DMS79 treated with DMSO at 0.1 percent for 48 hours (cell line): ENCODE measurements at places on chromosomes 5 and 9.
A peak's percentile ranks its signal among the peaks of the same experiment; 100 is the strongest.

GRCh38 chr9:107712390-107712789, 222.8 kb upstream of the KLF4 start:
- no peak for DNase-seq

DNA sequence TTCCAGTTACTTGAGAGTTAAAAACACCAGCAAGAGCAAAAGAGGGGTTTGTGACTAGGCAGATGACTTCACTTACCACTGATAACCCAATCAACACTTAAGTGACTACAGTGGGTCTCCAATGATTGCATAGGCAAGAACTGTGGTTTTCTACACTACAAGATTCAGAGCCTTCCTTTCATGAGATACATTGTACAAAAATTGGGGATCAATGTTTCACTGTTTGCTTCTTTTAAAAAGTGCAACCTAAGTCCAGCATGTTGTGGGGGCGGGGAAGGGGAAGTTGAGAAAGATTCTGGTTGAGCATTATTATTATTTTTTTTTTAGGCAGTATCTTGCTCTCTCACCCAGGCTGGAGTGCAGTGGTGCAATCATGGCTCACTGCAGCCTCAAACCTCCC, 3.6 kb downstream of the IQGAP2 start:
- no peak for DNase-seq

DNA sequence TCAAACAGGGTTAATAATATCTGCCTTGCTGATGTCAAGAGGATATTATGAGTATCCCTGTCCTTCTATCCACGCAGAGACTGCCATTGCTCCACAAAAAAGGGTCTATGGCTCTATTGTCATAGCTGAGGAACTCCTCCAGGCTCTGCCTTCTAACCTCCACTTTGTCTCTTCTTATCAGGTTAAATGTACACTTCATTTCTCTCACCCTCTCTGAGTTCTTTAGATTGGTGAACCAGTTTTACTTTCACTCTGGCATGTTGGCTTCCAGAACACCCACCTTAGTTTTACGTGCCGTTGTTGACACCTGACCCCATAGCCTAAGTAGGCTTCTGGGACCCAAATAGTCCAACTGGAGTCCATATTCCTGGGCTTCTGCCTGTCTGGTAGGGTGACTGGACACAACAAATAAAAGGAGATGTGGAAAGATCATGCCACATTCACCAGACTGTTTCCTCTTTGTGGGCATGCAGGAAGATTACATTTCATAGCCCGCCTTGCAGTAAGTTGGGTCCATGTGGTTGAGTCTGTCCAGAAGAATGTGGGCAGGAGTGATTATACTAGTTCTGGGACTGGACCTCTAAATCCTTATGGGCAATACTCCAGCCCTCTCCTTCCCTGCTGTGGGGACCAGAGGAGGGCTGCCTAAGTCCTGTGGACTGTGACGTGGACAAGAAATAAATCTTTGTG, 350.4 kb upstream of the CLINT1 start:
- DNase-seq, result no peak

DNA sequence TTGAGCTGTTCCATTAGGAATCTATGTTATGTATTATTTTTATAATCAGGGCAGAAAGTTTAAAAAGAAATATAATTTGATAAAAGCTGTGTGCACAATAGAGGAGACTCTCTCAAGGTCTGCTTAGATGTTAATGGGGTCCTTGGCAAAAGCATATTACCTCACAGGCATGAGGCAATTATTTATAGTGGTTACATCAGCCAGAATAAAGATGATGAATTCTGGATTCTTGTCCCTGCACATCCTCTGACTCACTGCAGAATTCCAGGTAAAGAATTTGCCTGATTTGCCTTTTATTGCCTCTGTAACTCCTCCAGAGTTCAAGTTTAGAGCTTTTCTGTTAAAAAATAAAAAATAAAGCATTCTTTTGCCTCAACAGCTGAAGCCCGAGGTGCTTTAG, 253.6 kb downstream of the MAST4 start:
- no peak for DNase-seq

GRCh38 chr9:123684393-123685149, 245.4 kb downstream of the DENND1A start:
- DNase-seq, result no peak

- no peak for DNase-seq
Measured at GRCh38 chr9:2655411-2655901, 33.9 kb downstream of the VLDLR start.

GRCh38 chr9:130898552-130898852, 1.9 kb upstream of the QRFP start:
- no peak for DNase-seq

GRCh38 chr5:73853091-73853490, 227.1 kb downstream of the ARHGEF28 start:
- no peak for DNase-seq

- no peak for DNase-seq
Measured at GRCh38 chr5:172274951-172275753, 8.4 kb downstream of the UBTD2 start.

DNA sequence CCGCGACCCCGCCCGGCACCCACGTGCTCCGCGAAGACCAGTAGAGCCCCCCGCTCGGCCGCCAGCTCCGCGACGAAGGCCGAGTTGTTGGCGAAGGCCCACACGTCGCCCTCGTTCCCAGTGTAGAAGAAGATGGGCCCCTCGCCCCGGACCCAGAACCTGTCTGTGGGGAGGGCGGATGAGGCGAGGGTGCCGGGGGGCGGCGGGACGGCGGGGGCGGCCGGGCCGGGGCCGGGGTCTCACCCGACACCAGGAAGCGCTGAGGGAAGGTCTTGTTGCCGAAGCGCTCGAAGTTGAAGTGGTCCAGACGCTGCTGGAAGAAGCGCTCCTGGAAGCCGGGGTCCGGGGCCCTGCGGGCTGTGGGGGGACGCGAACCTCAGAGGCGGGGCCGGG, 317 bp downstream of the DPP7 start:
- DNase-seq, result no peak

GRCh38 chr9:76302947-76303550, 91.2 kb downstream of the RFK start:
- no peak for DNase-seq

DNA sequence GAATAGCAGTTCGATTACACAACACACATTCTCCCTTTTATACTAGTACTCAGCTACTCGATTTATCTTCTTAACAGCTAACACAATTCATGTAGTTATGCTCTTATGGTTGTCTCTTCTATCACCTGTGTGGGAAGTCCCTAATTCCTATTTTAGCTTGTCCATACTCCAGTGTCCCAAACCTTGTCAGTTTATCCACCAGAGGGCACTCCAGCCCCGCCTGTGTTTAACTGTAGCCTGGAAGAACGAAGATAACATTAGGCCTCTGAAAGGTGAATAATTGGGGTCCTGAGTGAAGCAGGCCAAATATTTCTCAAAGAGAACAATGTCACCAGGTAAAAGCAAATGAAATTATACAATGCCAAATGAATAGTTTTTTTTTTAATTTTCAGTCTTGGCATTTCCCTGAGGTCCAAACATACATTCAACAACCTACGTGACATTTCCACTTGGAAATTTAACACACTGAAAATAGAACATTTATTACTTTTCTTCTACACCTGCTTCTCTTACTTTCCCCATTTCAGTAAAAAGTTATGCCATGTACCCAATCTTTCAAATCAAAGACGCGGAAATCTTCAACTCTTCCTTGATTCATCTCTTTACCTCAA, 560.7 kb downstream of the HTR1A start:
- peak; percentile 29 for DNase-seq

DNA sequence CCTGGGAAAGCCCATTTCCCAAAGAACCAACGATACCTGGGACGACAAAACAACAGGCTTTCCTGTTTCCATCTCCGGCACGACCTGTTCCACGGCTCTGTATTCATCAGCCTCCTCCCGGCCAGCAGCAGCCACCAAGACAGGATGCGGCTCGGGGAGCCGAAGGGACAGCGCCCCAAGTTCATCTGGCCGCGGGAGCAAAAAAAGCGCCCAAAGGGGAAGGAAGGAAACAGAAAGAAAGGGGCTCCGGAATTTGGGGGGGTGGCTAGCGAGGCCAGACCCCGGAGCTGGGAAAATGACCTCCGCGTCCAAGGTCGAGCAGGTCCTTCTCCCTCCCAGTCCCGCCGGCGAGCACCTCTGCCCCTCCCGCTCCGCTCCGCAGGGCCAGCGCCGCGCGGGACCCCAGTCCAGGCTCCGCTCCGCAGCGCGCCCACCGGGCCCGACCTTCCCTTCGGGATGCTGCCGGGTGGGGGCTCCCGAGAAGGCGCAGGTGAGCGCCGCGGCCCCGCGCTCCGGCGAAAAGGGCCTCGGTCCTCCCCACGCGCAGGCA, 608 bp downstream of the ELOVL7 start:
- peak; percentile 17 for DNase-seq

DNA sequence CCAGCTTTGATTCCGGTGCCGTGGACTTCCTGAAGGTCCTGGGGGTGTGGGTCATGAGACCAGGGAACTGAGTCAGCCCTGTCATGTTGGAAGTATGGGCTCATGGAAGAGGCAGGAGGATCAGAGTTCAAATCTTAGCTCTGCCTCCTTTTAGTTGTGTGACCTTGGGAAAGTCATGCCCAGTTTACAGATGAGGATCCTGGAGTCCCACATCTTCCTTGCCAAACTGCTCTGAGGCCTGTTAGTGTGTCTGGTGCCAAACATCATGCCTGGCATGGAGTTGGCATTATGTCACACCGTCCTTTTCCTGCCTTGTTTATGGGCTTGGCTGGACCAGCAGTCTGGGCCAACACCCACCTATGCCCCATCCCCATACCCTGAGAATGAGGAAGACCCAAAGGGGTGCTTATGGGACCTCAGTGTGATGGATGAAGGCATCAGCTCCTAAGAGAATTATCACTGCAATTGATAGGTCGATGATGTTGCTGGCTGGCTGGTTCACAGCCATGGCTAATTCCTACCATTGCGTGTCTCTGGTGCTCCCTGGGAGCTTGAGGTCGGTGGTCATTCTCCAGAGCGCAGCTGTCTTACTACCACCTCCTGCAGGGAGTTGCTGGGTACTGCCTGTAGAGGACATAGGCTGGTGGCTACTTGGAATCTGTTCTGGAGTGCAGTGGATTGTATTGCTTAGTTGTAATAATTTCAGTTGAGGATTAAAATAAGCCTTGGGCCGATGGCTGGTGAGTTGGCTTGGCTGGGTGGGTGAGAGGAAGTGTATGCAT, 140.5 kb upstream of the PITX1 start:
- DNase-seq, result no peak

- no peak for DNase-seq
Measured at GRCh38 chr9:129868872-129869486, 33.7 kb downstream of the USP20 start.

- DNase-seq, result no peak
Measured at GRCh38 chr5:8912106-8912505, 633.8 kb downstream of the SEMA5A start.

DNA sequence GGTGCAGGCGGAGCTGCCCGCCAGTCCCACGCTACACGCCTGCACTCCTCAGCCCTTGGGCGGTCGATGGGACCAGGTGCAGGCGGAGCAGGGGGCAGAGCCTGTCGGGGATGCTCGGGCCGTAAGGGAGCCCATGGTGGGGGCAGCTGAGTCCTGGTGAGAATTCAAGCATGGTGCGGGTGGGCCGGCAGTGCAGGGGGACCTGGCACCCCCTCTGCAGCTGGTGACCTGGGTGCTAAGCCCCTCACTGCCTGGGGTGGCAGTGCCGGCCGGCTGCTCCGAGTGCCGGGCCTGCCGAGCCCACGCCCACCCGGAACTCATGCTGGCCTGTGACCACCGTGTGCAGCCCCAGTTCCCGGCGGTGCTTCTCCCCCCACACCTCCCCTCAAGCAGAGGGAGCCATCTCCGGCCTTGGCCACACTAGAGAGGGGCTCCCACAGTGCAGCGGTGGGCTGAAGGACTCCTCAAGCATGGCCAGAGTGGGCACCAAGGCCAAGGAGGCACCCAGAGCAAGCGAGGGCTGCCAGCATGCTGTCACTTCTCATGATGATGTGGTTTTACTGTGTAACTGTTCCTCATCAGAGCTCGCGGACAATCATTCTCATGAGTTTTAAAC, 228.9 kb upstream of the CDH9 start:
- no peak for DNase-seq

GRCh38 chr9:86940774-86941173, 6.5 kb downstream of the GAS1 start:
- peak; percentile 0 for DNase-seq

DNA sequence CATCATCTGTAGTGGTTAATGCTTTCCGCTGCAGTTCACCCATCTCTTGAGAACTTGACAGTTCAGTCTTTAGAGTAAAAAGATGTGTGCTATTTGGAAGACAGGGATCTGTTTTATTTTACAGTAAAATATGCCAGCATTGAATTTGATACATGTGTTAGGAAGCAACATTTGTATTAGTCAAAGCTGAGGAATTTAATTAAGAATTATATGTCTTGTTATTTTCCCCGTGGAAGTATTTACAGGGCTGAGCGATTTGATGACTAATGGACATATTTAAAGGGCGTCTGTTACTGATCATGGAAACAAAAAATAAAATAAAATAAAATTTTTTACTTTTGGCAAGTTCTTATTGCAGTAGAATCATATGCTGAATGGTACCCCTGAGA, 101.3 kb downstream of the PAM start:
- no peak for DNase-seq

- peak; percentile 92 for DNase-seq
Measured at GRCh38 chr5:43514816-43515677, at the start of gene C5orf34. C5orf34 (minus strand) TSS chr5:43515148; CDS start chr5:43509339, 5,809 bp downstream.

DNA sequence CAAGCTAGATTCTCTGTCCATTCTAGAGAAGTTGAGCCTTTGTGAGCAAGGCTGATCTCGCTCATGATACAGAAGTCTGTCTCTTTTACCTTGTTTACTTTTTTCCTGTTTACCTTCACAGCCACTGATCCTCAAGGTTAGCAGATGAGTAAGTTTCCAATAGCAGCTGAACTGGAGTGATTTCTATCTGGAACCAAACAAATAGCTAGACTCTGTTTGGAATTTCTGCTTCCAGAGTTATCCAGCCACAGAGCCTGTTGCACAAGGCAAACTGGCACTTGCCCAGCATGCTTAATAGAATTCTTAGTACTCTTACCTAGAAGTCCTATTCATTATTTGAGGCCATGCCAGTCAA, 12.8 kb upstream of the PANK3 start:
- no peak for DNase-seq

DNA sequence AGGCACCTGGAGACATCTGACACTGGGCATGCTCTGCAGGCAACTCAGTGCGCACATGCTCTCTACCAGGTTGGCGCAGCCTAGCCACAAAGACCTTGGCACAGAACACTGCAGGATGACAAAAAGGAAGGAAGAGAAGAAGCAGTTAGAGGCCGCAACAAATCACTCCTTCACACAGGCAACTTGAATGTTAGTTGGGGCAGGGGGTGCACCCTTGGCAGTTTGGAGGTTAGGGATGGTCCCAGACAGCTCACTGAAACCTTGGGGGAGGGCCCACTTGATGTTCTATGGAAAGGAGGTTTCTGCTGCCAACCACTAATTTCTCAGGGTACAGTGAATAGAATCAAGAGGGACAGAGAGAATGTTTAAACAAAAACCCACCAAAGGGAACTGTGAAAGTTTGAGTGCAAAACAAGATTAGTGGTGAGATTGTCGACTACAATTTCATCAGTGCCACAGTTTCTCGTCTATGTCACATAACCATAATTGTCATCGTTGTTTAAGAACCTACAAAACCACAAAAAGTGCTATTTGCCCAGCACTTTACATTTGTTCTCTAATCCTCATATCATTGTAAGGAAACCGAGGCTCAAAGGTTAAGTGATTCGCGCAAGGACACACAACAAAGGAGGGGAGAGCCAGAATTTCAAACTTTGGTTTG, 48.7 kb downstream of the FBXW11 start:
- no peak for DNase-seq
